ENCODE measurements at places on chromosomes 6 and 20. TPM values are rescaled to one million over a fixed set of nuclear protein-coding genes. Genes with fewer than 3 reads are reported as not detected.

GRCh38 chr20:29741594-29741893, 1515.9 kb upstream of the DEFB115 start:
- H3K4me1 ChIP-seq: no peaks in the 10 kb centered on the region
- DNase-seq: no peak
- no peak overlapping the region for H3K27ac ChIP-seq
- H3K36me3 ChIP-seq: peaks cover 4% of the 10 kb centered on the region
- no peak overlapping the region for H3K4me3 ChIP-seq
- H3K27me3 ChIP-seq: no peaks in the 10 kb centered on the region

DNA sequence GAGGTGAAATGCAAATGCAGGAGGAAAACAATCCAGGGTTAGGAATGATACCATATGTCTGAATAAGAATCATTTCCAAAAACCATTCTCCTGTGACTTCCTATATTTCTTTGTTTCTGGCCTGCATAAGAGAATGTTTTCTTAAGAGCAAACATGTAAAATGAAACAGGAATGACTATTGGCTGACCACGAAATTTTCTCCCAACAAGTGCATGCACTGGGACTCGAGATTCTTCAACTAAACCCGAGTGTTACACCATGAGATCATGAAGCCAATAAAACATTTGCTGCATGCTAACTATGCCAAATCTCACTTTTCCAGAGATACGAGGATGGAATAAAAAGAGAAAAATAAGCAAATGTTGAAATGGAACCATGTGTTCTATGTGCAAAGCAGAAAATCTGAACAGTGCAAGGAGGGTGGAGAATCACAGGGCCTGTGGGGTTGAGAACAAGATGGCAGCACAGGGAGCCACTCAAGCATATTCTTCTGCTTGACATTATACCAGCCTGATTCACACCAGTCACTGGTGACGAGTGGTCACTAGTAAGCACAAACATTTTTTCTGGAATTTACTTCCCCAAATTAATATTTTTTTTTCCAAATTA, 212.2 kb upstream of the FOXA2 start:
- no peak overlapping the region for H3K27ac ChIP-seq
- peaks cover 9% of the 10 kb centered on the region for H3K27me3 ChIP-seq
- H3K36me3 ChIP-seq: no peaks in the 10 kb centered on the region
- DNase-seq: no peak
- no peak overlapping the region for H3K4me3 ChIP-seq

Gene LRRC73
- not detected for polyA plus RNA-seq

- peaks cover 11% of the 10 kb centered on the region for H3K27me3 ChIP-seq
- no peak overlapping the region for H3K27ac ChIP-seq
- H3K4me3 ChIP-seq: no peak overlapping the region
- DNase-seq: no peak
Measured at GRCh38 chr6:168929871-168930450, 323.7 kb downstream of the THBS2 start.

DNA sequence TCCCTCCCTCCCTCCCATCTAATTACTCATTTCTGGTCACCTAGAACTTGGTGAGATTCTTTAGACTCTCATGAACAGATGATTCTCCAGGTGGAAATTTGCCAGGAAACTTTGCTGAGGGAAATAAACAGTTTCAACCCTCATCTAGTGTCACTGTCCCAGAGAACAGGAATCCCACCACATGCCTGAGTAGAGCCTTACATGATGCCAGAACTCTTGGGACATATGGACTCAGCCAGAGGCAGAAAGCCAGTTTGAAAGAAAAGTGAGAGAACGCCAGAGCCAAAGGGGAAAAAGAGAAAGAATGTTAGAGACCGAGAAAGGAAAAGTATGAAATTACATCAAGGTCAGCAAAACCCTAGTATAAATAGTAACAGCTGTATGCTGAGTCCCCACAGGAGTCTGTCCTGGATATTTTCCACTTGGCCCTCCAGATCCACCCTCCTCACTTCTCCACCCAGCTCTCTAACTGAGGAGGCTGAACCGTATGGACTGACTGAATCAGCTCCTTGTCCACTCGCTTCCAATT, 127.5 kb upstream of the COL21A1 start:
- no peak for DNase-seq
- no peaks in the 10 kb centered on the region for H3K36me3 ChIP-seq
- H3K27ac ChIP-seq: no peak overlapping the region
- H3K4me1 ChIP-seq: peaks cover 17% of the 10 kb centered on the region

DNA sequence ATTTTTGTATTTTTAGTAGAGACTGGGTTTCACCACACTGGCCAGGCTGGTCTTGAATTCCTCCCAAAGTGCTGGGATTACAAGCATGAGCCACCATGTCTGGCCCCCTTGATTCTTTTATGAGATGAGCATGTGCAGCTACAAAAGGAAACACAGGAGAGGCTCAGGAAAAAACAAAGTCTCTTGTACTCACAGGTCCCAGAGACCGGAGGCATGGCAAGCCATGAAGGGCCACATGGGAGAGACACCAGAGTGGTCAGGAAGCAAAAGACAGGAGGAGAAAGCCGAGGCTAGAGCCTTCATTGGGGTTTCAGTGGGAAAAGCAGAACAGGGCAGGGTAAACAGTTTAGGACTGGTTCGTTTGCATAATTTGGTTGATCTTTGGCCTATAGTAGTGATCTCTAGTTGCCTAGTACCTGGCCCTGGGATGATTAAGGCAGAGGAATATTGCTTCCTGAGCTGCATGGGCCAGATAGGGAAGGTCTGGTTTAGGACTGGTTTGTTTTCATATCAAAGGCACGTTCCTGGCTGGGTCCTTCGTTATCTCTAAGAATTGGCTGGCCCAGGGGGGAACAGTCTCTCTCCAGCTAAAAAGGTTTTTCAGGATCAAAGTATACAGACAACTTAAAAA, 48.2 kb upstream of the PRND start:
- no peaks in the 10 kb centered on the region for H3K4me1 ChIP-seq
- no peak overlapping the region for H3K4me3 ChIP-seq
- no peaks in the 10 kb centered on the region for H3K36me3 ChIP-seq
- H3K27me3 ChIP-seq: peaks cover 24% of the 10 kb centered on the region
- no peak for DNase-seq

GRCh38 chr6:51865176-51865575, 222.2 kb downstream of the PKHD1 start:
- no peak overlapping the region for H3K4me3 ChIP-seq
- H3K27ac ChIP-seq: no peak overlapping the region
- no peaks in the 10 kb centered on the region for H3K4me1 ChIP-seq
- DNase-seq: no peak
- H3K36me3 ChIP-seq: no peaks in the 10 kb centered on the region

Gene AIG1
- polyA plus RNA-seq: 13.0 TPM

GRCh38 chr6:132167929-132168892, 217.0 kb upstream of the CCN2 start:
- peaks cover 4% of the 10 kb centered on the region for H3K36me3 ChIP-seq
- no peak overlapping the region for H3K27ac ChIP-seq
- no peaks in the 10 kb centered on the region for H3K27me3 ChIP-seq
- H3K4me3 ChIP-seq: no peak overlapping the region
- DNase-seq: no peak

GRCh38 chr6:43913375-43914271, 143.6 kb downstream of the VEGFA start:
- peaks cover 9% of the 10 kb centered on the region for H3K27me3 ChIP-seq
- no peaks in the 10 kb centered on the region for H3K36me3 ChIP-seq
- H3K27ac ChIP-seq: no peak overlapping the region
- no peak overlapping the region for H3K4me3 ChIP-seq
- DNase-seq: no peak

Gene PTPN1
- 45.2 TPM for polyA plus RNA-seq

Gene KIAA1586
- polyA plus RNA-seq: 7.7 TPM

Gene MAFB
- polyA plus RNA-seq: 0.51 TPM

DNA sequence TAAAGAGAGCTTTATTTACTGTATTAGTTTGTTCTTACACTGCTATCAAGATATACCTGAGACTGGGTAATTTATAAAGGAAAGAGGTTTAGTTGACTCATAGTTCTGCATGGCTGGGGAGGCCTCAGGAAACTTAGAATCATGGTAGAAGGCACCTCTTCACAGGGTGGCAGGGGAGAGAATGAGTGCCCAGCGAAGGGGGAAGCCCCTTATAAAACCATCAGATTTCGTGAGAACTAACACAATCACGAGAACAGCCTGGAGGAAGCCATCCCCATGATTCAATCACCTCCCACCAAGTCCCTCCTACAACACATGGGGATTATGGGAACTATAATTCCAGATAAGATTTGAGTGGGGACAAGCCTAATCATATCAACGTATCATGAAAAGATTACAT, 27.2 kb downstream of the ARID1B start:
- DNase-seq: no peak
- peaks cover 54% of the 10 kb centered on the region for H3K4me1 ChIP-seq
- H3K4me3 ChIP-seq: no peak overlapping the region
- peaks cover 22% of the 10 kb centered on the region for H3K36me3 ChIP-seq
- no peaks in the 10 kb centered on the region for H3K27me3 ChIP-seq

DNA sequence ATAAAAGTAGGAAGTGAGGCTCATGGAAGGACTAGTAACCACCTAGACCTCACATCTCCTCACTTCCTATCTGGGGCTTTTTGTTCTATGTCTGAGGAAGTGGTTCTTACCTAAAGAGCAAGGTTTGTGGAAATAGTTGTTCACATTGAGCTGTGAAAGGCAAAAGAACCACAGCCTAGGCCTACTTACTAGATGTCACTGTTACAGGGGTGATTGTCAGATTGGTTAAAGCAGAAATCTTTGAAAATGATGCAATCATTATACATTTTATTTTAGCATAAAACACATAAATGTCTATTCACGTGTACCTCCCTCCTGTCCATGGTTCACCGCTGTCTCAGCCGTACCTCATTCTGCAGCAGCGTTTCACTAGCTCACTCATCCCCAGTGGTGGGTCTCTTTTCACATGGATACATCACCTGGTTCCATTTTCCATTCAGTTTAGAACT, 268.8 kb downstream of the TMEM242 start:
- H3K36me3 ChIP-seq: peaks cover 10% of the 10 kb centered on the region
- peak overlapping the region; percentile 85 for H3K27ac ChIP-seq
- peak overlapping the region; percentile 22 for H3K4me3 ChIP-seq
- peak; percentile 64 for DNase-seq

DNA sequence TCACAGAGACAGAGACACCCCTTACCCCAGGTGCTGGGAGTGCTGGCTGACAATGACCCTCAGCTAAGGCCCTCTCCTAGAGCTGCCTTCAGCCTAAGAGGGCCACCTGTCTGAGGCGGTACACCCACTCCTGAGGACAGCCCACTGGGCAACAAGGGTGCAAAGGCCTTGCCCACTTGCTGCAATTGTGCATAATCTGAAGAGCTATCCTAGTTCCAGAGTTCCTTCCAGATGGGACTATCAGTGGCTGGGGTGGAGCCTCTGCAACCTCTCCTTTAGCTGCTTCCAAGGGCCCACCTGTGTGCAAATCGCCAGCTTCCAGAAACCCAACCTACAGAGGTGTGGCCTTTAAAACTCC, 87.5 kb downstream of the PREX1 start:
- no peaks in the 10 kb centered on the region for H3K27me3 ChIP-seq
- no peak overlapping the region for H3K27ac ChIP-seq
- H3K4me3 ChIP-seq: peak overlapping the region; percentile 80
- peaks cover 31% of the 10 kb centered on the region for H3K36me3 ChIP-seq
- peaks cover 67% of the 10 kb centered on the region for H3K4me1 ChIP-seq
- DNase-seq: no peak
